NCI-H1694 treated with DMSO at 0.1 percent for 48 hours (cell line): ENCODE measurements at places on chromosomes 12 and 14.

DNA sequence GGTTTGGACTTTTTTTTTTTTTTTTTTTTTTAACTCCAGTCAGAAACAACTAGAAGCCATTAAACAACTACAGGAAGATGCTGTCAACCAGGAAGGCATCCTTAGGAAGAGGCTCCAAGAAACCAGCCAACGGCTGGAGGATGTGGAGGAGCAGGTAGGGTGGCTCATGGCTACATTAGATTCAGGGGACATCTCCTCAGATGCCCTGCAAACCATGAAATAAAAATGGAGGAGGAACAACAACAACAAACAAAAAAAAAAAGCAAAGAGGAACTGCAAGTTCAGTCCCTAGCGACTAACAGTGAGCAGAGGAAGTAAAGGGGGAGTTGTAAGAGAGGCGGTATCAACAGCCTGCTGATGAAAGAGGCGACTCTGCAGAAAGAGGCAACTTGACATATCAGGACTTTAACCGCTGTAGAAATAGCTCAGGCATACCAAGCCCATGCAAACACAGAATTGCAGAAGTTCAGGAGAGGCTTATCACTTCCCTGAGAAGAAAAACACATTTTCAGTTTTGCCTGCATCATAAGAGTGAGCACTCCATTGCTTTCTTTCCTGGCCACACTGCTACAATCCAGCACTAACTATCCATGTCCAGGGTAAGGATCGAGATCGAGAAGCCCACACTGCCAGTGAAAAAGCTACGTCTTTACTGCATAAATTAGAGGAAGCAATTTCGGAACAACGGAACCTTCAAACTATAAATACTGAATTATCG lies 103.5 kb upstream of the BCAT1 start:
- DNase-seq = peak; percentile 54

DNA sequence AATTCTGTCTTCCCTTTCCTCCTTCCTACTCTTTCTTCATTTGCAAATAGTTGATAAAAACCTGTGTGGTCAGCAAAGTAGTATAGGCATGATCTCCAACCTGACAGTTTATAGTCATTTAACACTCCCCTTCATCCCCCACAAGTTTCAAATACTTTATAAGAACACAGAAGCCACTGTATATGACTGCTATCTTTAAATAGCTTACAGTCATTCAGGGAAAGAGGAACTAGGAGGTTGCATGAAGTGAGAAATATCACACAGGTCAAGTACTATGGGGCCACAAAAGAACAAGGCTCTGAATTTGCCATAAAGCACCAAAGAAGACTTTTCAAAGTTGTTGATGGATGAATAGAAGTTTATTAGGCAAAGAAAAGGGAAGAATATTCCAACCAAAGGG lies 431.3 kb downstream of the NPAS3 start:
- no peak for DNase-seq

GRCh38 chr12:46266382-46266791 lies 2.5 kb downstream of the SLC38A1 start:
- peak; percentile 17 for DNase-seq

DNA sequence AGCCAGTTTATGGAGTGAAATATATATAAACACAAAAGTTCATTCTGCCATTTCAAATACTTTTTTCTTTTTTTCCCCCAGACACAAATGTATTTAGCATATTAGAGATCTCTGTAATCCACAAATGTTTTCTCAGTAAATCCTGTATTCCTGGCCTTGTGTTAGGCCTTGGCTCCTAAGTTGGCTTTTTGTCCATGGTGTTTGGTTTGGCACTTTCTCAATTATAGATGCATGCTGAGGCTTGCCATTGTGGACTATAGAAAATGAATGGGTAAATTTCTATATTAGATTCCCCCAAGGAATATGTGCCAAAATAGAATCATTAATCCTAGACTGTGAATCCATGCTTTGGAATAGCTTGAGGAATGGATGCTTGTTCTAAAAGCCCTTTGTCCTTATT lies 17.0 kb downstream of the RIC8B start:
- no peak for DNase-seq

GRCh38 chr14:57979376-57980048 lies 113.6 kb upstream of the SLC35F4 start:
- no peak for DNase-seq

DNA sequence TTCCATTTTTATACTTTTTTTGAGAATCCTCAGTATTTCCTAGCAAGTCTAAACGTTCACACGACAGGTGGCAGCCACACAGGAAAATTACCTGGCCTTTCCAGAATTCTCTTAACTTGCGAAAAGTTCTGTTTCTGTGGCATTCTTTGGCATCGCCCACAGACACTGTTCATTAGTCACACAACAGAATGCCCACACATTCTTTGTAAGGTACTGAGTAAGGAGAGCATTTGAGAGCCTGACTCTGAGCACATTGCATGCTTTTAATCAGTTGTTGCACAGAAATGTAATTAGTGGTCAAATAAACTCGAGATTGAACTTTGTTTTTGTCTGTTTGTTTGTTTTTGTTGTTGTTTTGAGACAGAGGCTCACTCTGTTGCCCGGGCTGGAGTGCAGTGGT lies 52.4 kb downstream of the LMNTD1 start:
- DNase-seq = no peak

DNA sequence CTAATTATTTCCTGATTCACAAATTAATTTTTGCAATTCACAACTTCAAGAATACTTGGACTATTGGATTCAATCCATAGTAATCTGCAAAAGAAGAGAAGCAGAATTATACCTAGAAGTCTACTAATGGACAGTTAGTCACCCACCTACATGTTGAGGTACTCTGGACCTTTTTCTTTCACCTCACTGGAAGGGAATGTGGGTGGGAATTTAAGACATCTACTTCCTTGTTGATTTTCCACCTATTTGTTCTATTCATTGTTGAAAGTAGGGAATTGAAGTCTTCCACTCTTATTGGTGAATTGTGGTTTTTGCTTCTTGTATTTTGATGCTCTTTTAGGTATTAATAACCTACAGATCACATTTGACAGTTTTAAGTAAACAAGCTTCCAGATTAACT lies 11.0 kb downstream of the RESF1 start:
- DNase-seq = no peak

- no peak for DNase-seq
Observed at GRCh38 chr12:116133149-116133548, 144.3 kb downstream of the MED13L start.

- DNase-seq = no peak
Observed at GRCh38 chr14:85675957-85676356, 146.0 kb downstream of the FLRT2 start.
